Hematopoietic multipotent progenitor cell (in vitro differentiated cells): ENCODE measurements at places on chromosomes 2 and 18. TPM values are rescaled to one million over a fixed set of nuclear protein-coding genes. Genes with fewer than 3 reads are reported as not detected.

MYO5B gene
- under 0.01 TPM for total RNA-seq

DNA sequence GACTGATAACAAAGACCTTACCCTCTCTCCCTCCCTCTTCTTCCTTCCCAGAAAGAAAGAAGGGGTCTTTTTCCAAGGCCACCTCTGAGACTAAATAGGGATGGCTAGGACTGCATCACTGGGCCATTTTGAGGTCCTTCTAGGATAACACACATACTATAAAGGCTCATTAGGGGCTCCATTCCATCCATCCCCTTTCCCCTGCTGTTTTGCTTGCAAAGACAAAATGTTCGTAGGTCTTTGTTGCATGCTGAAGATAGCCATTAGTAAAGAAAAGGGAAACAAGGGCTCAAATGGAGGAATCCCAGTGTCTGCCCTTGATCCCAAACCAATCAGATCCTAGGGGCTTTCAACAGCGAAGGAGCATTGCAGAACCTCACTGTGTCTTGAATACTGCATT lies 344.3 kb downstream of the CYP26B1 start:
- DNase-seq = no peak

- DNase-seq = no peak
Measured at GRCh38 chr2:58539973-58540372, 298.8 kb upstream of the FANCL start.

TRIM43 gene
- total RNA-seq = not detected

GRCh38 chr2:238704471-238705225 lies 143.2 kb upstream of the TWIST2 start:
- DNase-seq = no peak
